Urinary bladder (tissue), 4 donors: ENCODE measurements at places on chromosomes 2 and 18.

DNA sequence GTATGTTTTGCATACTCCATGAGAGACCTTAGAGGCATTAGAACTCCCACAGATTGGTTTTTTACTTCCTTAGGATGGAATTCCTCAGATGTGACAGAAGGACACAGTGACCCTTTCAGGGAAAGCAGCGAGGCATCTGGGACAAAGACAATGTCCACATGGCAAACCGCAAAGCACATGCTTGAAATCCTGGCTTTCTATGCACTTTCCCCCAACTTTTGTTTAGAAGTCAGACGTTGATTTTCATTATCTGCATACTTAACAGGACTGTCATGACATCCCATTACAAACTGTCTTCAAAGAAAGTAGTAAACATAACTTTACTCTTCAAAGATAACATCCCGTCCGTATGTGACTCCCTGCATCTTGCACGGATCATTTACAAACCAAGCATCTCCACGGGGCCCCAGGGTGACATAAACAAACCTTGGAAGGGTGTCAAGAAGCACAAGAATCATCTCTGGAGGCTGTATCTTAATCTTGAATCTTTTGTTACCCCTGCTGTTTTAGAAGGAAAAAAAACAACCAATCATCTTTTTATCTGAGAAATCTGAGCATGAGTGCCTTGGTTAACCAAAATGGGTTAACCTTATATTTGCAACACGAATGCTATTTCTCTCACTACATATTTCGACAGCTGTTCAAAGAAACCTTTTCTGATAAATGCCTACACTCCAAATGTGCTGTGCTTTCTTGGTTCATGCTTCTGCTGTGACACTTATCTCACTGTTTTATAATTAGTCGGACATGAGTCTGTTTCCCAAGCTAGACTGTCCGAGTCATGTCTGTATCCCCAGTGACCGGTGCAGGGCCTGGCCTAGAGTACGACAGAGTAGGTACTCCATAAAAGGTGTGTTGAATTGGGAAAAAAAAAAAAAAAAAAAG lies 90.8 kb downstream of the CCBE1 start:
- no peak for DNase-seq

DNA sequence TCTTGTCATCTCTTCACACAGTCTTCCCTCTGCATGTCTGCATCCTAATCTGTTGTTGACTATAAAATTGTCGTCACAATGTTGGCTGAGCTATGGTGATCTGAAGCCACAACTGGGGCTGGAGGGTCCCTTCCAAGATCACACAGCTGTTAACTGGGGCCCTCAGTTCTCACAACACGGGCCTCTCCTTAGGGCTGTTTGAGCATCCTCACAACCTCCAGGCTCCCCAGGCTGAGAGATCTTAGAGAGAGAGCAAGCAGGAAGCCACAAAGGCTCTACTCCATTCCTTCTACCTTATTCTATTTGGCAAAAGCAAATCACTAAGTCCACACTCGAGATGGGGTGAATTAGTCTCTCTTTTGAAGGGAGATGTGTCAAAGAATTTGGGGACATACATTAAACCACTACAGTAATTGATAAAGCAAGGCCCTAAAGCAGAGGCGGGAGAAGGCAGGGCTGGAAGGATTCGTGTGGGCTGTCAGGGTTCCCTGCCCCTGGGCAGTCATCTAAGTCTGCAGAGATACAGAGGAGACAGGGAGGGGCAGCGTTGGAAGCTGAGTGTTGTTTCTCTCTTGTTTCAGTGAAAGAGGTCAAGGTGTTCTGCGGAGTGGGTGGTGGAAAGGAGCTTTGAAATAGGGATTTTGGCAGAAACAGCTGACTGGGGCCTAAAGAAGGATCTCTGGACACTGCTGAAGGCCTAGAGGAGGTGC lies 15.9 kb downstream of the MYO7B start:
- DNase-seq = no peak

GRCh38 chr2:9392898-9393765 lies 30.2 kb downstream of the ITGB1BP1 start:
- no peak for DNase-seq

- no peak for DNase-seq
These were observed 1541.9 kb upstream of the PIK3C3 start for GRCh38 chr18:40413160-40413559.

DNA sequence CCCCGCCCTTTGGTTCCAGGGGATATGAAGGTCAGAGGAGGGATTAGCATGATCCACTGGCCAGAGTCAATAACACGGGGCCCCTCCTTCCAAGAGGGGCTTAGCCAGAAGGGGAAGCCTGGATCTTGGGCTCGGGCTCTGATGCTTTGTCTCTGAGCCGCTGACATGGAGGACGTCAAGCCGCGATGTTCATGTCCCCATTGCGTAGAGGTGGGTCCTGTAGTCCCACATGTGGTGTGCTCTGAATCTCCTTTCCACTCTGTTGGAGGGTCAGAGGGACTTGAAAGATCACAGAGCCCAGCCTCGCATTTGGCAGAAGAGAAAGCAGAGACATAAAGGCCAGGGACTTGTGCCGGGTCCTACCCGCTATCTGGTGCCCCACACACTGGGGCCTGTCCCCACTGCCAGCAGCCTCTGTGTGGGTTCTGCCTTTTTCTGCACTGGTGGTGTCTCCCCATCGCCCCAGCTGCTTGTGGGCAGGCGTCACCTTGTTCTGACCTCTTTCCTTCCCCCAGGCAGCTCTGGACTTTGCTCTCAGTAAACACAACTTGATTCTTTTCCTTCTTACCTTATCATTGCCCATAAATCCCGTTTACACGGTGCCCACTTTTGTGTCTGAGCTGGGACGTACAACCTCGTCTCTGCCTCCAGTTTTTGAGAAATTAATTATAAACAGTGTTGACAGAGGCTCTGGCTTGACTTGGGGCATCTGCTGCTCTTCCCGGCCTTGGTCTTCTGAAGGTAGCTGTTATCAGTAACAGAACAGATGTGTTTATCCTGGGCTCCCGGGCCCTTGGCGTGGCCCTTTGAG lies 48.8 kb downstream of the SH3BP4 start:
- no peak for DNase-seq

DNA sequence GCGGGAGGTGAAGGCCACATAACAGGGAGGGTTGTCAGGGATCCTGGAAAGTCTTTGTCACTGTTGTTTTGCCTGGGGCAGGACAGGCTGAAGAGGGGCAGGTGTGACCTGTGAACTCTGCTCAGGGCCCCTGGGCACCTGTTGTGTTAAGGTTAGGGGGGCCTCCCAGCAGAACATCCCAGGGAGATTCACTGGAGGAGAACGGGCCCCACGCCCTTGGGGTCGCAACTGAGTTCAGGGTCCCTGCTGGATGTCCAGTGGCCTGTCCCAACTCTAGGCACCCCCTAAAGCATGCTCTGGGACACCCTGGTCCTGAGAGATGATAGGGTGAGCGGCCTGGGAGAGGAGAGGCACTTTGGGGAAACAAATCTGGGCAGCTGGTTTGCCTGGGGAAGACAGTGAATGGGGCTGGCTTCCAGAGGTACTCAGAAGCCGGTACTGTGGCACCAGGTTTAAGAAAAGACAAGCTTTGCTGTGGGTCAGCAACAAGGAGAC lies 22.9 kb downstream of the GPR35 start:
- DNase-seq = no peak

GRCh38 chr2:9754532-9754887 lies 88.8 kb upstream of the TAF1B start:
- no peak for DNase-seq

DNA sequence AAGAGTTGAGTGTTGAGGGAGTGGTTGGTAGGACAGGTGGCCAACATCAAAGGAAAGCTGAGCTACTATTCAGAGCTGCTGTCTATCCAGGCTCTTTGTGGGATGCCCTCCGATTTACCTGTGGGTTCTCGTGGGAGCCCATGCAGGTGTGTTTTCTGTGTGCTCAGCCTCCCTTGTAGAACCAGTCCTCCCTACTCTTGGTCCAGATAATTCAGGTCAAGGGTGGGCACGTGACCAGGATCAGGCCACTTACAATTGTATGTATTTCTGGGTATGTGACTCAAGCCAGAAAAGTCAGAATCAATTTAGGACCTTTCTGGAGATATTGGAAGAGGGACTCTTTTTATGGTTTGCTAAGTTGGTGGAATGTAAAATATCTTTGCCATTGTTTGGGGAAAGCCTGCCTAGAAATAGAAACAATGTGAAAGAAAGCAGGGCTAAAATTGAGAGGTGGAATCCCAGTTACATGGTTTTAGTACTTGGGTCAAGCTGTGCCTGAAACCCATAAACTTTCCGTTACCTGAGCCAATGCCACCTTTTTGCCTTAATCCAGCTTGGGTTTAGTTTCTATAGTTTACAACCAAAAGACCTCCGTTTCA lies 93.2 kb downstream of the PDCL3 start:
- DNase-seq = no peak

DNA sequence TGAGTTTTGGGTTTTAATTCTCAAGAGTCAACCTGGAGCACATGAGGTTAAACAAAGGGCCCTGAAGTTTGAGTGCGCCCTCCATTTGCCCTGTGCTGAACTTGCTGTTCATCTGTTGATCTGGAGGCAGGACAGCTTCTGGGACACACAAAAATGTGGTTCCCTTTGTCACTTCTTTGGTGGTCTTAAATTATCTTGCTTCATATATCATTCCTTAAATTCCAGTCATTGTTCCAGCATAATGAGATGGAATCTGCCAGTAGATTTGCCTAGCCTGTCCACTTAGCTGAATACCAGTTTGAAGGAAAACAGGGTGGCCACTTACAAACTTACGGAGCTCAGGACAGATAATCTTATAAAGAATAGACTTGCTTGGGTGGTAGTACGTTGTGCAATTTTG lies 916 bp downstream of the CETN1 start:
- DNase-seq = no peak

DNA sequence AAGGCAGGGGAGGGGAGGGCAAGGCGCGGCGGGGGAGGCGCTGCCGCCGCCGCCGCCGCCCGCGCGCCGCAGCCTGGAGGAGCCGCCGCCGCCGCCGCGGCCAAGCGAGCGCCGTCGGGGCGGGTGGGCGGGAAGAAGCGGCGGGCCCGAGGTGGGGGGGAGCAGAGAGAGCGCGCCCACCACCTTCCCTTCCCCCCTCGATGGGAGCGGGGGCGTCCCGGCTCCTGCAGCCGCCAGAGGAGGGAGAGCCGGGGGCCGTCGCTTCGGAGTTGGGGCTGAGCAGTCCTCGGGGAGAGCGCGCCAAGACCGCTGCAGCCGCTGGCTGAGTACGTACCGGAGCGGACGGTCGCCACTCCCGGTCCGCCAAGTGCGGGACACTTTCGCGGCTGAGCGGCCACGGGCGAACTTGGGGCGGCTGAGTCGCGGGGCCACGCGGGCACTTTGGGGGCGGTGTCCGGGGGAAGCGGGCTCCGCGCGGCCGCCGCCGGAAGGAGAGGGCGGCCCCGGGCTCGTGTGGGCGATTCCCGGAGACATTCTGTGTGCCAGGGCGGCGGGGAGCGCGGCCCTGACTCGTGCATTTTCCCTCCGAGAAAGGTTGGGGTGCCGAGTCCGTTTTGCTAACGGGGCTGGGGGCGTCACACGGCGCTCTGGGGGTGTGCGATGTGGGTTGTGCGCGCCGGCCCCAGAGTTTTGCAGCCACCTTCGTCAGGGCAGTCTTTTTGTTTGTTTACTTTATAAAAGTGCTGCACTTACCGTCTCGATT lies at the start of gene NAB1:
TSS of gene NAB1 (plus strand) at position 49 of the 763 bp plus-strand sequence. CDS start 10,094 bp downstream, outside the sequence.
- no peak for DNase-seq

GRCh38 chr2:224922142-224922727 lies 120.0 kb downstream of the DOCK10 start:
- DNase-seq = no peak

DNA sequence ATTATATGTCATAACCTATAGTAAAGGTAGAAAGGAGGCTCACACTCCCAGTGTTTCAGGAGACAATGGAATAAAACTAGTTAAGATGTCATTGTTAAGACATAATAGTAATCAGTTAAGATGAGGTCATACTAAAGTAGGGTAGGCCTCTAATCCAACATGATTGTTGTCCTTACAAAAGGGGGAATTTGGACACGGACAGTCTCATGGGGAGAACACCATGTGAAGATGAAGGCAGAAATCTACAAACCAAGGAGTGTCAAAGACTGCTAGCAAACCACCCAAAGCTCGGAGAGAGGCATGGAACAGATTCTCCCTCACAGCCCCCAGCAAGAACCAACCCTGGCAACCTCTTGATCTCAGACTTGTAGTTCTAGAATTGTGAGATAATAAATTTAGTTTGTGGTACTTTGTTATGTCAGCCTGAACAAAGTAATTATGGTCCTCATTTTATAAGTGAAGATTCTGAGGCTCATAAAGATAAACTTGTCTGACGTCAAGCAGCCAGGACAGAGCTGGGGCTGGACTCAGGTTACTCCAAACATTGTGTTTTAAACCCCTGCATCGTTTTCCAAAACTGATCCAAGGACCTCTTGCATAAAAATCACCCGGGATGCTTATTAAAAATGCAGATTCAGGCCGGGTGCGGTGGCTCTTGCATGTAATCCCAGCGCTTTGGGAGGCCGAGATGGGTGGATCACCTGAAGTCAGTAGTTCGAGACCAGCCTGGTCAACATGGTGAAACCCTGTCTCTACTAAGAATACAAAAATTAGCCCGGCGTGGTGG lies 47.8 kb downstream of the CCDC195 start:
- no peak for DNase-seq

DNA sequence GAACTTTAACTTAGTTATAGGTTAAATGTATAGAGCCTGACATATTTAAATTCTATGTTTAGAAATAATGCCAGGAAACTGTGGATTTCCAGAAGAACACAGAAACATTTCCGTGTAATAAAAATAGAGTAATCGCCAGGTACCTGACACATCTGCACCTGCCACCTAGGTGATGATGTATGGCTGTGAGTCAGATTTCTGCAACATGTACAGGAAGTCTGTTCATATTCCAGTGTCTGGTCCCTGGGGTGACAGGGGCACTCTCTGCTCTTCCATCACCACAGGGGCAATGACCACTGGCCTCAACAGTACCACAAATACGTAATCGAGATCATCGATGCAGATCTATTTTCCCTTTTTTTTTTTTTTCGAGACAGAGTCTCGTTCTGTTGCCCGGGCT lies 101.1 kb upstream of the LPIN2 start:
- DNase-seq = no peak

DNA sequence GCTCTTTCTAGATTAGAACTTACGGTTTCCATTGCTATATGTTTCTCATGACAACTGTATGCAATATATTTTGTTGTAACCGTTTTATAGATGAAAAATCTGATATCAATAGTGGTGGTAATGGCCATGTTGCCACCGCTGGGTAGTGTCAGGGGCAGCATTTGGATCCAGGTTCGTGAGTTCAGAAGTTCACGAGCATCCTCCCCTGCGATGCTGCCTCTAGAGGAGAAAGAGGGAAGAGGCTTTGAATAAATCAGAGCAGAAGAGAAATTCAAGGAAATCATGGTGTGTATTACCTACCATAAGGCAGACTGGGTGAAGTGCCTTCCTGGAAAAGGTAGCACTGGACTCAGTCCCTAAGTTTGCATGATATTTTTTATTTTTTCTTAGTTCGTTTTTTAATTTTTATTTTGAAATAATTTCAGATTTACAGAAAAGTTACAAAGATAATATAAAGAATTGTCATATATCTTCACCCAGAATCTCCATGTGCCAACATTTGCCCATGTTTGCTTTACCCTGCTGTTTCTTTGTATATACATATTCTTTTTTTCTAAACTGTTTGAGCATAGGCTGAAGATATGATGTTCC lies 3.3 kb upstream of the ZBTB7C start:
- no peak for DNase-seq
